Central memory CD8-positive, alpha-beta T cell (primary cell): ENCODE measurements at places on chromosomes 7 and 10.

DNA sequence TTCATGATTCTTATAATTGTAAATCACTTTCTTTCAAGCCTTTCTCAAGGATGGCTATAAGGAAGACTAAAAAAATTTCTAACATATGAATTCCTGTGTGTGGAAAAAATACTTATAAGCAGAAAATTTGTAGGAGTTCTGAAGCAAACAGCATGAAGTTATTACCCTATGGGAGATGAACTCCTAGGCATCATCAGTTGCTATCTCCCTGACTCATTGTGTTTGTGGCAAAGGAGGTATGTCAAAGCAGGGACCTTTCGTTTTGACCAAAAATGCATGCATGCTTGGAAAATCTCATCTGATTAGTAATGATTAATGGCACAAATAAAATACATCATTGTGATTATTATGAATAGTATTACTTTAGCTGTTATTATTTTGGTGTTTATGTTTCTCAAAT is 59.4 kb downstream of the CALCR start:
- no peak for DNase-seq

DNA sequence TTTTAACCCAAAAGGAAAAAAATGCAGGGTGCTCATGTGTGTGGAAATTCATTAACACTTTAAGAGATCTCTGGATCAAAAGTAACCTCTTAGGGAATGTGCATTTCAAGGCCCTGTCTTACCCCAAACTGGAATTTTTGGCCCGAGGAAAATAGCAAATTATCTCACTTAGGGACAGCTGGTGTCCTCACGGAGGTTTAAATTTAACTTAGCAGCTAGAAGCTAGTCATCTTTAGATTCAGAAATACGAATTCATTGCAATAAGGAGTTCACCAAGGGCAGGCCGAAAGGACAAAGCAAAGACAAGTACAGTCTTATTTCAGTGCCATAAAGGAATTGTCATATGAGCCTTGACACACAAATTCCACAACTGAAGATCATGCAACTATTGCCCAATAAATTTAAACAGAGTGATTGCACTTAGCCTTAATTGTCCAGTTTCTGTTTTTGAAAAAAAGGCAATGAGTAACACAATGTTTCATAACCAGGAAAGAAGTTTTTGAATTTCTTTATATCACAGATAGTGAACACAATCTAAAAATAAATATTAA is 22.4 kb upstream of the SEMA3C start:
- no peak for DNase-seq

DNA sequence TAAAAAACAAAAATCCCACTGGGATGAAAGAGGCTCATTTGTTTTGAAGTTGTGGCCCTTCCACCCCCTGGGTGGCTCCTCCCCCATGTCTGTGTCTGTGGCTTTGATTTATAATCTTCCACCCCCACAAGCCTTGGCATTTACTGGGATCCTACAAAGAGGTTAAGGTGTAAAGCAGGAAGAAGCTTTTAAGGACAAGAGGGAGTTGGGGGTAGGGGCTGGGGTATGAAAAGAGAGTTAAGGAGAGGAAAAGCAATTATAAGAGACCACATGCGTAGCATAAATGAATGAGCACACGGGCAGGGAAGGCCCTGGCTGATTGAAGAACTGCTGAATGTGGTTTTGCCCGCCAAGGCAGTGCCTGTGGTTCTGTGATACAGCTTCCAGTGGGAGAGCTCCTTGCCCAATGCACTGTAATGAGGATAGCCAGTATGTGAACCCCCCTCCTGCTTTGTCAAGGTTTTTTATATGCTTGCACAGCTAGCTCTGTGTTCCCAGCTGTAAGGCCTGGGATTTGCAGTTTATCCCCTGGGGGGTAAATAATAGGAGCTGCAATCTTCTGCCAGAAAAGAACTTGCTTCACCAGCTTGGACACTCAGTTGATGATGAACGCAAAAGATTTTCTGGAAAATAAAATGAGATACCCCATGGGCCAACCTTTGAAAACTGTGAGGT is 34.7 kb upstream of the KMT2E start:
- no peak for DNase-seq

GRCh38 chr10:92181575-92181974 is 109.3 kb downstream of the CPEB3 start:
- DNase-seq = no peak

DNA sequence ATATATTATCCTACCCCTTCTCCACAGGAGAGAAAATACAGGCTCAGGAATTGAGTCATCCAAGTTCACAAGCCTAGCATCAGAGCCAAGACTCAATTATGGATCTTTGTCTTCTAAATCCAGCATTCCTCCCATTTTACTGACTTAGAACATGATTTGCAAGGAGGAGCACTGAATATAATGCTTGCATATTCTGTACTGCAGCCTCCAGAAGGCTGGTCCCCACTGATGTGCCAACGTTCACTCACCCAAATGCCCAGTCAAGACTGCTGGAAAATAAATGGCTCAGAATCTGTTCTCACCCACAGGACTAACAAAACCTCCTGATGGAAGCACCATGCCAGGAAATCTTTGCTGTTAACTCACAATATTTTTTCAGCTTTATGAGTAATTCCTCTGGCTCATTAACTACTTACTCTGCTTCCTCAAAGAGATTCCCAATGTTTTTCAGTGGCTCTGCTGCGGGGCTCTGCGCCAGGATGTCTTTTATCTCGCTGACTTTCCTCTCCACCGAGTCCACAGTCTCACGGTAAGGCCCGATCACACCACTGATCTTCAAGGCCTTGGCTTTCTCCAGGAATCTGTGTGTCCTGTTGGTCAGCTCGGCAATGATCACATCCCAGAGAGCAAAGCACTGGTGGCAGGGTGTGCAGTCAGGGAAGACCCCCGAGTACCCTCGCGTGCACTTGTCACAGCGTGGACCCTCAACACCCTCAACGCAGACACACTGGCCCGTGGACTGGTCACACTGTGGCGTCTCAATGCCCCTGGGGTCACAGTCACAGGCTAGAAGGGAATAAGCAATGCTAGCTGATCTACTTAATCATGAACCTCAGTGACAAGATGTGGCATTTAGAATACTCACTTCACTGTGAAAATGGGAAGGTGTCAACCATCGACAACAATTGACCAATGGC is 48.8 kb downstream of the DLD start:
- no peak for DNase-seq

- DNase-seq = no peak
These were observed 10.8 kb upstream of the FAM3C start for GRCh38 chr7:121406944-121407343.

- no peak for DNase-seq
These were observed 80.7 kb upstream of the SEC61G start for GRCh38 chr7:54839575-54840213.

DNA sequence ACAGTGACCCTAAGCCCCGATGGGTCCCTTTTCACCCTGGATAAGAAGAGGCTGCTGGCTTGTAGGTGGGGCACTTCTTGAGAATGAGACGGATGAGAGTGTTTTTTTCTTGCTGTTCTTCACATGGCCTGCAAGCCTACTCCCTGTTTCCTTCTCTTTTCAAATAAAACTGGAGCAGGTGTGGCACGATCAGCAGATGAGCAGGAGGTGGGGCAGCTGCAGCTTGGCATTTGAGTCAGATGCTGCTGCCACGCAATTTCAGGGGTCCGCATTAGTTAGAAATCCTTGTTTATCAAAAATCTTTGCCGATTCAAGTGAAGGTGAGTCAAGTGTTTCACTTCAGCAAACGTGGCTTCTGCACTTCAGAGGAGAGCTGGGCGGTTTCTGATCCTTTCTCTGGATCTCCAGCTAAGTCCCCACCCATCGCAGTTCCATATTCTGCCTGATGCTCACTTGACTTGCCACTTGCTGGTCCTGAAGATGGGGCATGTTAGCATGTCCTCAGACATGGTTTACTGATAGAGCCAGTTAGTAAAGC is 20.8 kb downstream of the WDFY4 start:
- no peak for DNase-seq

DNA sequence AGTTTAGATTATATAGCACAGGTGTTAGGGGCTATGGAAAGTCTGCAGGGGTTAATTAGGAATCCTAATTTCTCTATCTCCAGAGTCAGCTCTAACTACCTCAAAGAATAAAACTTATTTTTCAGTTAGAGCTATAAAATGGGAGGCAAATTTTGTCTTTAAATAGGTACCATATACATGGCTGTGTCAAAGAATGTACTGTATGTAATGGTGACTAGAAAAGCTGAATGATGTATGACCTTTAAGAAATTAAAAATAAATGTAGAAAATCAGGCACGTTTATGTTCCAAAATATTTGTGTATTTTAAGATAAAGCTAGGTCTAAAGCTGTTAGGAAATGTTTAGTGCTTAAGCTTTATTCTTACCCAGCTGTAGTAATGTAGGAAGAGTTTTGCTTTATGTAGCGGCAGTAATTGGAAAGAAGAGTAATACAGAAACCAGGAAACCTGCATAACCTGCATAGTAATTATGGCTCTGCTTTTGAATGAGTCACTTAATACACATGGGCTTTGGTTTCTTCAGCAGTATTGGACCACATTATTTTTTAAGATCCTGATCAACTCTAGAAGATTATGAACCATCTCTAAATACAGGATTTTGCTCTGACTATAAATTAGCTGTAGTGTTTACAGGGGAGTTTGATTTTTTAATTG is 85.0 kb downstream of the KMT2E start:
- no peak for DNase-seq

GRCh38 chr10:98417973-98418664 is 3.1 kb upstream of the PYROXD2 start:
- DNase-seq = no peak
